ENCODE measurements at places on chromosomes 1 and 21.

DNA sequence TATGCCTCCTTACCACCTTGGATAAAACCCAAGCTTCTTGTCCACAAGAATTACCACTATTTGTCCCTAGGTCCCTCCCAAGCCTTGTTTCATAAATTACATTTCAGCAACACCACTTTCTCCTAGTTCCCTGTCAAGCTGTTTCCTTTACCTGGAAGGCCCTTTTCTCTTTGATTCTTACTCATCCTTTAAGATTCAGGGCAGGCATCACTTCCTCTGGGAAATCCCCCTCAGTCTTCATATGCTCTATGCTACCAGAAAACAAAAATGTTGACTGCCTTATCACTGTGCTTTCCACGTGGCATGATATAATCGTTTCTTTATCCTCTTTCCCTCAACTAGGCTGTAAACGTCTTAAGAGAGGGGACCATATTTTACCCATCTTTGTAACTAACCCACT is 102.7 kb downstream of the LYST start:
- DNase-seq = no peak

DNA sequence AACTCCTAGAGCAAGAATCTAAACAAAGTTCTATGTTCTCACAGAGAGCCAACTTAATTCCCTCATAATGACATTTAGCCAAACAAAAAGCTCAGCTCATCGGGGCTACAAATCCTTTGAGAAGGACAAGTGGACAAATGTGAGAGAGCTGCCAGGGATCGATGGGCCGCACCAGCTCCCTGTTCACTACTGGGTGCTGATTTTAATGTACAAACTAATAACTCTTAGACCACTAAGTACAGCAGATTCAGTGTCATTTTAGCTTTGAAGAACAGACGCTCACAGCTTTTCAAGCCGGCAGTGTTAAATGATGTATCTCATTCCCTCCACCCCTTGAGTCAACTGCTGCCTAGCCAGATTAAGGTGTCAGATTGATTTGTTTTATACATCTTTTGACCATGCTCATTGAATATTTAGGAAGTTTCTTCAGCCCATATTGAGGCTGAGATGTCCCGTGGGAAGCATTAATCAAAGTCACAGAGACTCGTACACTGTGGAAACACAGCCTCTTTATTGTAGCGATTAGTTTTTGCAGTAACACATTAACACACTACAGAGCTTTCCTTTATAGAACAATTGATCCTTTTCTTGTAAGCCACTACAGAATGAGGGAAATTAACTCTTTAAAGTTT is 21.1 kb downstream of the PROX1 start:
- DNase-seq = no peak

- no peak for DNase-seq
Measured at GRCh38 chr1:39255222-39255621, 50.7 kb downstream of the MACF1 start.

DNA sequence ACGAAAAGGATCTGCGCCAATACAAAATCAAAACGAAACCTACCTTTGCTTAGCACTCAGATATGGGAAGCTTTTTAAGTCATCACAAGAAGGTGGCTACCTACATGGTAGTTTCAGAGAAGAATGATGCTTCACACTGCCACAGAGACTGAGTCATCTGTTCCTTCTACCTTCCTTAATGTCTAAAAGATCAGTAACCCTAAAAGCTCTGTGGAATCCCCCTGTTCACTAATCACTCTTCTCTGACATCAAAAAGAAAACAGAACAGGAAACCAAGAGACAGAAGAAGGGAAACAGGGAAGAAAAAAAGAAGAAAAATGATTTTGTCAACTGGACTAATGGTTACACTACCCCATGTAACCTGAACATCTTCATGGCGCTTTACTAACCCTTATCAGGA is 177.2 kb downstream of the SMYD3 start:
- DNase-seq = no peak

- DNase-seq = no peak
Measured at GRCh38 chr1:11929849-11930248, 3.6 kb upstream of the KIAA2013 start.

DNA sequence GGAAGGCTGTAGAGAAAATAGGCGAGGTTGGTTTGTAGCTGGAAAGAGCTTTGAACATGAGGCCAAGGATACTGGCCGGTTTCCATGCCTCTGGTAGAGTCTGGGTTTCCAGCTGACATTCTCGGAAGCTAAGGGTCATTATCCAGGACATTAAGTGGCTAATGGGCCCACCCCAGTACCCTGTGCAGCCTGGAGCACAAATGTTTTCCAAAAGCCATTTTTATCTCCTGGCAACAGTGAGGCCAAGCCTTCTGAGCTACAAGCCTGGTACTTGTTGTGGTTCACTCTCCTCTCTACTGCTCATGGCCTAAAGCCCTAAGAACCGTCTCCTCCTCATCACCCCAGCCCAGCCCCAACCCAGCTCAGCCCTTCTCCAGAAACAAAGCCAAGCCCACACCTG is 122.9 kb downstream of the DMRTA2 start:
- DNase-seq = no peak

- no peak for DNase-seq
Measured at GRCh38 chr21:33261635-33262034, 4.5 kb upstream of the IL10RB start.

DNA sequence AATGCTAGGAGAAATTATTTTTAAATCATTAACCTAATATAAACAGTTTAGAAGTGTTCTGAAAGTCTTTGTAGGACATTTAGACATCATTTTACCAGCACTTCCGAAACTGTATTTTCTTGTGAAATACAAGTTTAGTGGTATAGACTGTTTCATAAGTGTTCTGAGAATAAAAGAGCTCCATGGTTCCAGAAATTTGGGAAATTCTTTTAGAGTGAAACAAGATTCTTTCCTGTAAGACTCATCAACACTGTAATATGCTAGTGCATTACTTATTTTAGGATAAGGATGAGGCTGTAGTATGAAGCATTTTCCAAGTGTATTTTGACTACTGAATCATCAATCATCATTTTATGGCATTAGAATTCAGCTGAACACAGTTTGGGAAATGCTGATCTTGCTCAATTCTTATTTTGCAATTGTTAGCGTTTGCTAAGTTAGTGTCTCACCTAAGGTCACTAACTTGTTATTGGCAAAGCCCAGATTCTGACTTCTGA is 73.4 kb downstream of the CEP350 start:
- DNase-seq = no peak

DNA sequence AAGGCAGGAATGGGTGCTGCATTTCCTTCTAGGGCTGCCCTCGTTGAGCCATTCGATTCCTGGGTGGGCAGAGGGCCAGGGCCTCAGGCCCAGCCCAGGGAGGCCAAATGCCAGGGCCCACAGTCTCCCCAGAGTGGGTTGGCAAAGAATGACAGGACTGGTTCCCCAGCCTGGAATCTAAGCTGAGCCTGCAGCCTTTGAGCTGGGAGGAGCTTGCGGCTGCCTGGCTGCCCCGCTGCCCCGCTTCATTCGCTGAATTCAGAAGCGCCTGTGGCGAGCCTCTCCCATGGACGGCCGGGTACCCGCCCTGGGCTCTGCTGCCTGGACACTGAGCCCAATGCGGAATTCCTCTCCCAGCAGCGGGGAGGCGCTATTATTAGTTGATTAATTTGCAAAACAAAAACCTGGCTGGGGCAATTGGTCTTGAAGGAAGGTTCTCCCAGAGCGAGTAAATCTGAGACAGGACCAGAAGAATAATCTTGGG is 32.3 kb upstream of the TARDBP start:
- peak; percentile 81 for DNase-seq

DNA sequence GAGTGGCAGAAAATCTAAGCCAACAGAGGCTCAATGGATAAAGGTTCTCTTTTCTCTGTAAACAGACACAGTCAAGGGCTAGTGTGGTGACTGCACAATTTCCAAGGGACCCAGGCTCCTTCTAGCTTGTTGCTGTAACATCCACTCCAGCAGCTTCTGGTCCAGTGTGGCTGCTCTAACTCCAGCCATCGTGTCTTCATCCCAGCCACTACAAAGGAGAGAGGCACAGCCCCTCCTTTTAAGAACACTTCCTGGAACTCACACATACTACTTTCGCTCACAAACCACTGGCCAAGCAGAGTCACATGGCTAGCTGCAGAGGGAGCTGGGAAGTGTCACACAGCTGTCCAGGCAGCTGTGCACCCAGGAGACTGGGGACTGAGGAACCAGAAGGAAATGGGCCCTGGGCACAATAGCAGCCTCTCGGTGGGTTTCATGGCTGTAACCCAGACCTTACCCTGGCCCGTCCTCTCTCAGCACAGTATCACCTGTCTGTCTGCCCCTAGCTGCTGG is 188.6 kb upstream of the VAMP3 start:
- DNase-seq = peak; percentile 7

DNA sequence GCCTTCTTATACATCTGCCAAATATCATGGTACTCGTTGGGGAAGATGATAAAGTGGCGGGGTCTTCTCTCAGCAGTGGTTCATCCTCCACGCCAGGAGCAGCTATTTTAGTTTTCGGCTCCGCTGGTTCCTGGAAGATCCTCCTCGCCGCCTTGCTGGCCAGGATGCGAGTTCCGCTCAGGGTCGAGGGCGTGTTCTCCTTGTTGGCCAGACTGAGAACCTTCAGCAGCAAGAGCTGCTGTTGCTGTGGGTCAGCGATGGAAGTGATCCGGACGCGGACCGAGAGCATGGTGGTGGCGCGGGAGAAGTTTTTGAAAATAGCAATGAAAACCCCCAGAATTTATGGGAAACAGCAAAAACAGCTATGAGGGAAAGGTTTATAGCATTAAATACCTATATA is 11.4 kb upstream of the CFAP126 start:
- no peak for DNase-seq

GRCh38 chr1:24705260-24706073 is 39.8 kb upstream of the CLIC4 start:
- DNase-seq = peak; percentile 93

GRCh38 chr21:30104241-30104640 is 62.4 kb downstream of the CLDN17 start:
- no peak for DNase-seq

DNA sequence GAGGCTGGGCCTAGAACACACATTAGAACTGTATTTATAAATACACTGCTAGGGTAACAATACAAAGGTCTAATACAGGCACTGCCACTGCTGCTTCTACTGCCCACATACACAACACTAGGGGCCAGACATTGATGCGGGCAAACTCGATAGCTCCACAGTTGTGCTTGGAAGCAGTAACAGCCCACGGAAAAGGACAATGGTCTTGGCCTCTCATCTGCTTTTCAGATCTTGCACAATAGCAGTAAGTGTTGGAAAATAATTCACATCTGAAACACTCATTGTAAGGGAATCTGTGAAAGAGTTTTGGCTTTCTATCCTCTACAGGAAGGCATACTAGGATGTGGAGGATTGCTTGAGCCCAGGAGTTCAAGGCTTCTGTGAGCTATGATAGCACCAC is 6.9 kb upstream of the SPOCD1 start:
- DNase-seq = no peak

DNA sequence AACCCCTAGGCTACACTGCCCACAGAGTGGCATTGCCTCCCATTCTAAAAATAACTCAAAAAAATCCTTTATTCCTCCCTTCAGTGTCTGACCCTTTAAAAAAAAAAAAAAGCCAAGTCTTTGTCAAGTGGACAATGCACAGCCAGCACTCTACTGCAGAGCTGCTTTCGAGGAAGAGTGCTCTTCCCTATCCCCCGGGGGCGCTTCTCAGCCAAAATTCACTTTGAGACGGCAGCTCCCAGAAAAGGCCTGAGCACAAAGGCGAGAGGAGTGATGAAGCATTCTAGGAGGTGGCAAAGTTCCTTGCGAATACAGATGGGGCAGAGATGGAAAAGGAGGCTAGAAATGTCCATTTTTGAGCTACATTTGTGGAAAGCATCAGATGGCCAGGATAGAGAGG is 23.3 kb downstream of the EPHA10 start:
- DNase-seq = no peak

DNA sequence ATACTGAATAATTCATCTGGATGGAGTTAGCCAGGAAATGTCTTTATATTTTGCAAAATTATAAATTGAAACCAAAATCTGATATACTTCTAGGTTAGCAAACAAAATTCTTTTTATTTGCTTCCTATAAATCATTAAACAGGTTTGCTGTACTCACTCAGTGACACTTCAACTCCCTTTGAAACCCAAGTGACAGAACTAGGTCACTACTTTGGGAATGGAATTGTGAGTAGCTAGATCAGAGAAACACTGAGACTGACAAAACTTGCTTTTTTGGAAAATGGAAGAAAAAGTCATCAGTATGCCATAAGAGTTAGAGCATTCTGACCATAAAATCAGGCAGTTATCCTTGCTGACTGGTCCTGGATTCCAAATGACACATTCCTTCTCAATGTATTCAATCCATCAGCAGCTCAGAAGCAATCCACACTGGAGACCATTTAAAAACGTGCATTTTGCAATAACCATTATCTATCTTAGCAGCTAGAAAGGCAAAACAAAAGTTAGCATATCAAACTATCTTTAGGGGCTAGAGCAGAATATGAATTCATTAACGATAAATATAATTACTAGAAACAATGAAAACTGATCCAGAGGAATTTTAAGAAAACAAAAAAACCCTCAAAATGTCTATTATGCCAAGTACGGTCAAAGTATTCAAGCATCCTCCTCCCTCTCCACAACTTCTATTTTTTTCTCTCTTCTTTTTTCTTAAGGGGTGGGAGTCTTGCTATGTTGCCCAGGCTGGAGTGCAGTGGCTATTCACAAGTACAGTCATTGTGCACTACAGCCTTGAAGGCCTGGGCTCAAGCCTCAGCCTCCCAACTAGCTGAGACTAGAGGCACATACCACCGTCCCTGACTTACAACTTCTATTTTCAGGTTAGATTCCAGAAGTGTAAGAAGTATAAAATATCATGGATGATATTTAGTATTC is 60.1 kb downstream of the HNRNPR start:
- DNase-seq = no peak

GRCh38 chr1:26538480-26539412 is 9.2 kb downstream of the RPS6KA1 start:
- no peak for DNase-seq

All from breast epithelium (tissue), 4 donors.